Activated naive CD8-positive, alpha-beta T cell treated with anti-CD3 and anti-CD28 coated beads, Interleukin-2, amount 10 ng/mL, durations not matched to agents 7 days and 5 days (primary cell): ENCODE measurements at places on chromosomes 16 and 17.

DNA sequence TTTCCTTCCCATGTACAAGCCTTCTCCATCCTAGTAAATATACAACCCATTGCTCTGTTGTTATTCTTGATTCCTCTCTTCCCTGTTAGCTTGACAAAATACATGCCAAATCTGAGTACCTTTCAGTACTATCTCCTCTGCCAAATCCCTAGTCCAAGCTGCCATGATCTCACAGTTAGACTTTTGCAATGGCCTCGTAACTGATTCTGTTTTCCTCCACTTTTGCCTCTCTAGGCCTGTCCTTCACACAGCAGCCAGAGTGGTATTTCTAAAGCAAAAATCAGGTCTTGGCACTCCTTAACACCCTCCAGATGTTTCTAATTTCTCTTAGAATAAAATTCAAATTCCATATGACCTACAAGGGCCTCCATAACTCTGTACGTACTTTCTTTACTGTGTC, 153.0 kb upstream of the RBL2 start:
- no peak for DNase-seq

GRCh38 chr16:60452646-60453045, 1583.6 kb downstream of the CDH8 start:
- no peak for DNase-seq

DNA sequence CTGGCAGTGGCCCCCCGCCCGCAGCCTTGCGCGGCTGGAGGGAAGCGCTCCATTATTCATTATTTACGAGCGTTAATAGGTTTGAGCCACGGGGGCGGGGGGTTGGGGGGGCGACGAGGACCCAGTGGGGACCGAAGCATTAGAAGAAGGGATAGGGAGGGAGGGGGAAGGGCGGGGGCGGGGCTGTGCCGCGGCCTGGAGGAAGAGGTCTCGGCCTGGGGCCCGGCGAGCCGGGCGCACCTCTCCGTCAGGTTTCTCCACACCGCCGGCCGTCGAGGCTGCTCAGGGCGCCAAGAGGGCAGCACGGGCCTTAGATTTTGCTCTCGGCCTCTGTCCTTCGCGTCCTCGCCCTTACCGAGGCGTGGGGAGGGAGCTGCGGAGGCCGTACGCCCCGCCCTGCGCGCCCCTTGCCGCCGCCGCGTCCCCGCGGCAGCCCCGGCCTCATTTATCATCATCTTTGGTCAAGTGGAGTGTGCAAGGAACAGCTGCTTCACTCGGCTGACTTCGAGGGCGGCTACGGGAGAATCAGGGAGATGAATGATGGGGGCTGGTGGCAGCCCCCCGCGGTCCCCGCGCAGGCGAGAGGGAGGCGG, 54.2 kb downstream of the SREBF1 start:
- peak; percentile 51 for DNase-seq

DNA sequence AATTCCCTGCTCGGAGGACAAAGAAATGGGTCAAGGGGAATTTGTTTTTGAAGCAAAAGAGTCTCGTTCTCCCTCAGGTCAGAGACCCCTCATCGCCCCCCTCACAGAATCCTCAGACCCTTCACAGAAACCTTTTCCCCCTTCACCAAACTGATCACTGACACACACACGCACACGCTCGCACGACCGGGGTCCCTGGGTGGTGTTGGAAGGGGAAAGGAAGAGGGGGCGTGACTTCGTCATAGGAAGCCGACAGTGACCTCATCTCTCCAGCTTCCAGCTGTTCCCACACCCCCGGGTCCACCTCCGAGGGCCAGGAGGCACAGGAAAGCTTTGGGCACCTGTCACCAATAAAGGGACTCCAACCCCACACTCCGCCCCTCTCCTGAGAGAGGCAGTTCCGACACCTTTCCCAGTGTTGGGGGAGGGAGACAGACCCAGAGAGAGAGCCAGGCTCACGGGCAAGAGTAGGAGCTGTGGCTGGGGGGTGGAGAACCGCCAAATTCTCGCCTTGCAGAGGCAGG, 1.2 kb downstream of the ASGR1 start:
- no peak for DNase-seq

- DNase-seq = no peak
Measured at GRCh38 chr16:78596348-78596995, 497.0 kb downstream of the WWOX start.

DNA sequence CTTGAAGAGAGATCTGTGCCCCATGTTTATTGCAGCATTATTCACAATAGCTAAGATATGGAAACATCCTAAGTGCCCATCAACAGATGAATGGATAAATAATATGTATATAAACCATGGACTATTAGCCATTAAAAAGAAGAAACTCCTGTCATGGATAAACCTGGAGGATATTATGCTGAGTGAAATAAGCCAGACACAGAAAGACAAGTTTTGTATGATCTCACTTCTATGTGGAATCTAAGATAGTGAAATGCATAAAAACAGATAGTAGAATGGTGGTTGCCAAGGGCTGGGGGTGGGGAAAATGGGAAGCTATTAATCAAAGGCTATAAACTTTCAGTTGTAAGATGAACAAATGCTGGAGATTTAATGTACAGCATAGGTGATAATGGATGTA, 19.9 kb upstream of the HEATR6 start:
- no peak for DNase-seq

DNA sequence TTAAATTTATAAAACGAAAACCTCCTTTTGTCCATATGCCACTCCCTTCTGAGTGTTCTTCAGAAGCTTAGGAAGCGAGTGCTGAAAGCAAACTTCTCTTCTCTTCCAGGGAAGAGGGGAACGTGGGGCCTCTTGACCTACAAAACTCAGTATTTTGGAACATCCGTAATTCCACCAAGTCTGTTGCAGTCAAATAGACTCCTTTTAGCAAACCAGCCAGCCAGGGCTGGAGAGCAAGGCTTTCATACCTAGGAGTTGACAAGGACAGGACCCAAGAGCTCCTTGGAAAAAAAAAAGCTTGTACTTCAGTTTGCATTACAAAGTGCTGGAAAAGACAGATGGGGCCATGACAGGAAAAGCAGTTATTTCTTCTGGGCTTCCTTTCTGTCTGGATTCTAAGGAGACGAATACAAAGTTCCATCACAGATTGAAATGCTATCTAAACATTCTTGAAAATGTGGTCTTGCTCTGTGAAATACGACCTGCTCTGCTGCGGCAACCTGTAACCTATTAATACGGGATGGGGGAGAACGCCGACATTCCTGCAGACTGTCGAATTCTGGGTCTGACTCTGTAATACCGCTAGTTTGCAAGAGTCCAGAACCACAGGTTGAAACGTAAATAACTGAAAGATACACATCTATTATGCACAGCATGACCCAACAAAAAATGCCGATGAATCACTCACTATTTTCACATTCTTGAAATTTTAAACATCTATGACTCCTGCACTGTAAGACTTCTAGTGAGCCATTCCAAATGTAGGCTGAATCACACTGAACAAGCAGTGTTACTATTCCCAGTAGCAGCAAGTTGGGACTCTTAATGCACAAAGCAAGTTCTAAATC, 20.6 kb downstream of the VPS53 start:
- no peak for DNase-seq

GRCh38 chr16:78993346-78993745, 607.2 kb downstream of the MAF start:
- no peak for DNase-seq

DNA sequence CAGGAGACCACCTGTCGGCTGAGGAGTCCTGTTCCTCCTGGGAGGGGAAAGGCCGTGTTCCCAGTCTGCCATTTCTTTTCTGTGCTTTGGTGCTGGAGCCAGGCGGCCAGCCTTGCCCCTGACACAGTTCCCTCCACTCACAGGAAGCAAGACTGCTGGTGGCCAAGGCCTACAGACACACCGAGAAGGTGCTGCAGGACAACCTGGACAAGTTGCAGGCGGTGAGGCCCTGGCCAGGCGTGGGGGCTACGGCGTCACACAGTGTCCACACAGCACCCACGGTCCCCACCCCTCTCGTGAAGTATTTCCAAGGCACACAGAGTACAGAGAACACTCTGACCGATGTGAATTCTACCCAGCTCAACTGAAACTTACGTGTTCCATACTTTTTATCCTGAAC, 6.1 kb upstream of the RPL13 start:
- no peak for DNase-seq

DNA sequence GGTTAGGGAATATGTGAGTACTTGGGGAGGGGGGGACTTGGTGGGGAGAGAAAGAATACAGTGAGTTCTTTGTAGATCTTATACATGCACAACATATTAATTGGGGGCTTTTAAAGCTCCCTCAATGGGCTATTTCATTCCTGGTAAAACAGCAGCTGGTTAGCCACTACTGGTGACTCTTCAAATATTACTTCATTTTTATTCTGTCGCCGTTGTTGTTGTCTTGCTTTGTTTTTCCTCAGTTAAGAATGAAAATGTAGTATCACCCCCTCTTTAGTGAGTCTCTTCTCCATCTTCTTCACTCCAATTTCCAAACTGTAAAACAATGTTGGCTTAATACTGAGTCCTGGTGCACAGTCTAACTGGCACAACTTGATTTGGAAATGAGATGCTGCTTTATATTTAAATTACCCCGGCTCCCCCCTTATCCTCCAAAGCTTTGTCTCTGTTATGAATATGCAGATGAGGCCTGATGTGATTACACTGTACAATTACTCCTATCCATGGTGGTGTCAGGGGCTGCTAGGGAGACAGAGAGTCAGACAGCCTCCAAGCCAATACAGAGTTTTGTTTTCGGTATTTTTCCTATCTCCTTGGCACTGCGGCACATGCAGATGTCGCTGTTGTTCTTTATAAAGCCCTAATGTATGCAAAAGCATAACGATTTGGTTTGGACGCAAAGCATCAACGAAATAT, 256.9 kb upstream of the PMFBP1 start:
- no peak for DNase-seq

DNA sequence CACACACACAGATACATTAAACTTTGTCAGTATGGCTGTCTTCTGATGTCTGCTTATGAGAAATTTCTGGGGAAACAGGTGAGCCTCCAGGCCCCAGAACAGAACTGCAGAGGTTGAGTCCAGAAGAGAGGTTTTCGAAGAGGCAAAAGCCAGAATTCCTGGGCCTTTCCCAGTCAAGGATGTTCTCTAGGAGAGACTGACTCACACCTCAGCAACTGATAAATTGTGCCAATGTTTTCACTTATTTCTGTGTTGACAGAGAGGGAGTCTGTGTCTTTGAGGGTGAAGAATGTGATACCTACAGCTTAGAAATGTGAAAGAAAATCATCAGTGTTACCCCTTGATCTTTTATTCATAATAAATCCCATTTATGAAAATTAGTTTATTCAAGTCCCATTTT, 30.3 kb downstream of the LDHD start:
- DNase-seq = no peak

GRCh38 chr17:17393976-17394375, 82.8 kb upstream of the MED9 start:
- no peak for DNase-seq

DNA sequence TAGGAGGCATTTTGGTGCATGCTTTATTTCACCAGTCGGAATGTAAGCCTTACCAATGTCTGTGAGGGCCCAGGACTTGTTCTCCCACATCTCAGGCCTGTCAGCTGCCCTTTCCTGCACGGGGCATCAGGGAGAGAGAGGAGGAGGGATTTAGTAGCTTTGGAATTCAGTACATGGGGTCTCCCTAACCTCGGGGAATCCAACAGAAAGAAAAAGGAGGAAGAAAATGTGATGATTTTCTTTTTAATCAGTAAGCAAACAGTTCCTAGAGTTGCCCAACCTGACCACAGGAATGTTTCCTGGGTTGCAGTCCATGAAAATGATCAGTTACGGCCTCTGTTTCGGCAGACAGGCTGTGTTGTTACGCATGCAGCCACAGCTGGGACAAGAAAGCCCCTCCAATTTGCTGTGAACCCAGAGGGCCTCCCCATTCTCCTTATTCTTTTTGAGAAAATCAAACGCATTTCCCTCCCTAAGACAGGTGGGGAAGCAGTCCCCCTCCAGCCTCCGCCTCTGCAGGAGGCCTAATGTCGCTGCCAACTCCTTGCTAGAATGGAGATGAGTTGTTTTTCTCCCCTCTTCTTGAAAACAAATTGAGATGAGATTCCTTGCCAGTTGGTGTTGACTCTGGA, 53.1 kb upstream of the TANGO6 start:
- no peak for DNase-seq

GRCh38 chr17:59329176-59330052, 2.0 kb upstream of the YPEL2 start:
- DNase-seq = no peak

DNA sequence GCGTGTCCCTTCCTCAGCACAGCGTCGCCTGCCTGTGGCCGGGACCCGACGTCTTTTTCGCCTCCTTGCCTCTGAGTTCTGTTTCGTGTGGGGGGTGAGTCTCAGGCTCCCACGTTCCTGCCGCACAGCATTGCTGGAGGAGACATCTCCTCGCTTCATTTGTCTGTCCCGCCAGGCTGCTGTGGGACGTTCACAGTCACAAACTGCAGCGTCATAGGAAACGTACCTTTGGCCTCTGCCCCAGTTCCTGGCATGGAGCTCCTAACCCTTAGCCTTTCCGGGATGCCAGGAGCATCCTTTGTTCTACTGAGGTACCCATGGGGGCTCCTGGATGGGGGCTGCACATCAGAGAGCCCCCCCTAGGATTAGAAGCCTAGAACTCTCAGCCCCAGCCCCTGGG, 18.2 kb upstream of the CBFA2T3 start:
- DNase-seq = no peak

DNA sequence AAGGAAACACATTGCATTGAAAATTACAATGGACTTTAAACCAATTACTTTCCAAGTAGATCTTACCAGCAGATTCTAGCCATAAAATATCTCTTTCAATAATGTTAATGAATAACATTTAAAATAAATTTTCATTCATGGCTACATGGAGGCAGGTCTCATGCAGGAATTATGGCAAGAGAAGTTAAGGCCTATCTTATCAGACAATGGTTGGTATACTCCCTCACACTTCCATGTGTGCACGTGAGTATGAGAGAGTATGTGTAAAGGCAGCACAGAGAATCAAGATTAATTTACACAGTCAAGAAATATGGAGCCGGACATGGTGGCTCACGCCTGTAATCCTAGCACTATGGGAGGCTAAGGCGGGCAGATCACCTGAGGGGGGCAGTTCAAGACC, 76.5 kb downstream of the HELZ start:
- no peak for DNase-seq

GRCh38 chr17:32461853-32462617, 17.7 kb downstream of the PSMD11 start:
- DNase-seq = peak; percentile 48
